ENCODE measurements at places on chromosomes 3 and 15.
A peak's percentile ranks its signal among the peaks of the same experiment; 100 is the strongest.

- DNase-seq: no peak
These were observed 2.3 kb downstream of the SLC25A36 start for GRCh38 chr3:140943781-140944552.

DNA sequence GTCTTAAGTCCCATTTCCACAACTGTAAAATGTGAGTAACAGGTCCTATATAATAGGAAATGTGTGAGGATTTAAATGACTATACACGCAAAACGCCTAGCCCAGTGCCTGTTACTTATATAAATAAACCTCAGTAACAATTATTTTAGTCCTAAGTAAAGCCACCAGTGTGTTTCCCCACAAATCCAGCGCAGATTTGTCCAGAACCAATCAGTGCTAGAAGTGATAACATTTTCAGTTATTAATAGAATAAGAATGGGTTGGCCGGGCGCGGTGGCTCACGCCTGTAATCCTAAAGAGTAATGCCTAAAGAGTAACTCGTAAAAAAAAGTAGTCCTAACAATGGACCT, 561 bp downstream of the RPAP1 start:
- DNase-seq: no peak

- no peak for DNase-seq
These were observed 66.8 kb downstream of the FAIM start for GRCh38 chr3:138675393-138675792.

- no peak for DNase-seq
These were observed 11.2 kb downstream of the ZXDC start for GRCh38 chr3:126464494-126464893.

DNA sequence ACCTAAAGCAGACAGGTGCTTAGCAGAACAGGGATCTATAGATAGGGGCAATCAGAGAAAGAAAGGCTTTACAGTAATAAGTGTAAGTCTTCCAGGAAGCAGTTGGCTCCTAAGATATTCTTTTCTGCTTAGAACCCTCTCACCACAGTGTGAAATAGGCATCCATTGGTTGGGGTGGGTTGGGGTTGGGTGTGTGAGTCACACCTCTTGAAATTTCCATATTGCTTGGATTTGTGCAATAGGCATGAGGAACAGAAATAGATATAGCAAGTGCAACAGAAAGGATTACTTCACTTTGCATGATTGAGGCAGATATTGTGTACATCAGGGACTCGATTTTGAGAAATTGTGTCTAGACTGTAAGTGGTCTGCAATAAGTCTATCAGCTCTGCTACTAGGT, 200.1 kb upstream of the GAP43 start:
- no peak for DNase-seq

GRCh38 chr15:62835351-62835750, 207.2 kb upstream of the TPM1 start:
- no peak for DNase-seq

- DNase-seq: no peak
These were observed 87.7 kb downstream of the LSM3 start for GRCh38 chr3:14266361-14266760.

GRCh38 chr3:123679712-123680386, 95.0 kb upstream of the HACD2 start:
- no peak for DNase-seq

- peak; percentile 18 for DNase-seq
These were observed 34.0 kb upstream of the ZPLD1 start for GRCh38 chr3:102400766-102401165.

DNA sequence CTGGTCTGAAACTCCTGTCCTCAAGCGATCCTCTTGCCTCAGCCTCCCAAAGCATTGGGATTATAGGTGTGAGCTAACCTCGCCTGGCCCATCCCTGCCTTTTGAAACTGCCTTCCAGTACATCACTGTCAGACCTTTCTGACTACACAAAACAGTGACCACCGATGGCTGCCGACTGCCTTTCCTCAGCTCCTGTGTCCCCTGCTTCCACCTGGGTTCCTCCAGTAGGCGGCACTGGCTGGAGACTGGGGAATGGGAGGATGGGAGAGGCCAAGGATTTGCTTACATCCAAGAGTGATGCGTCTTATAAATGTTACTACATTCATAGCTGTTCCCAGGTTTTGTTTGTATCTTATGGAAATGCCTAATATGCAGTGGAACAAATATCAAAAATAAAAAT, 242.8 kb downstream of the BBX start:
- DNase-seq: no peak

DNA sequence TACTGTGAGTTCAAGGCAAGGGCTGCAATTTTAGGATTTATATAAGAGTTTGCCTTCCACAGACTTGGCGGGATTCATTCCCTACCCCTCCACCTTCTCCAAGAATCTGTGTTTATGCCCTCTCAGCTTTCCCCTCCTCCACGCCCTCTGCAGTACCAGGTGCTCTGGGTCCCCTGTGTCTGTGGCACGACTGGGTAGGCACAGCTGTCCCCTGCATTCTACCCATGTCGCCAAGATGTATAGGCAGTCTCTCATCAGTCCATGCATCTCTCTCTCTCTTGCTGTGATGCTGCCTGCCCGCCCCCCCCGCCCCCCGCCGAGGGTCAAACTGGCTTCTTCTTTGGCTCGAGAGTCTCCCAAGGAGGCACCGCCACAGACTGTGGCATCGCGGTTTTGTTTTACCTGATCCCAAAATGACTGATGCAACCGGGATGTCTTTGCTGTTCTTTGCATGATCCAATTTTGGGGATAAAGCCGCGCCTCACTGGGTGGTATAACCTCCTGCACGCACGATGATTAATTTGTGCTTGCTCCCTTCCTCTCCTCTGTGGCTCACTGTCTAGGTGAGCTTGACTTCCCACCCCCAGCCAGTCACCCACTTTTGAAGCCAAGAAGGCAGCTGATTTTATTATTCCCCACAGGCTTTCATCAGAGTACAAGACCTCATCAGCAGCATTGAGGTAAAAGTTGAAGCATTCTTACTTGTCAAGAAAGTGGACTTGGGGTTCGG, 43.7 kb downstream of the EFCAB12 start:
- DNase-seq: no peak

DNA sequence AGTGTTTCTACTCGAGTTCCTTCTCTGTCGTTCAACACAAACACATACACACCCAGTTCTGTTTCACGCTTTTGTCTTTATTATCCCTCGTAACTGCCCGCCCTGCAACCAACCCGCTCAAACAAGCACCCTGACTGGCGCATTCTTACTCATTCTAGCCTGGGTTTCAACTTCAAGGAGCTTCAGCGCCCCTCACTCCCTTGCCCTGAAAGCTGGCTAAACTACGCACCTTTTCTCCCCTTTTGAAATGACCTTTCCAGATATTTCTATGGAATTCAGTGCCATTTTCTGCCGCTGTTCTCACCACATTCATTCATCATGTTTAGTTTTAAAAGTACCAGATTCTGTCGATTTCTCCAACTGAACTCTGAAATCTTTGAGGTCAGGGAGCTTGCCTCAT, 653 bp upstream of the MFSD1 start:
- DNase-seq: no peak

- peak; percentile 55 for DNase-seq
These were observed 28.7 kb upstream of the PLOD2 start for GRCh38 chr3:146189519-146190173.

- DNase-seq: no peak
These were observed 50.4 kb upstream of the SYN2 start for GRCh38 chr3:11953778-11954177.

DNA sequence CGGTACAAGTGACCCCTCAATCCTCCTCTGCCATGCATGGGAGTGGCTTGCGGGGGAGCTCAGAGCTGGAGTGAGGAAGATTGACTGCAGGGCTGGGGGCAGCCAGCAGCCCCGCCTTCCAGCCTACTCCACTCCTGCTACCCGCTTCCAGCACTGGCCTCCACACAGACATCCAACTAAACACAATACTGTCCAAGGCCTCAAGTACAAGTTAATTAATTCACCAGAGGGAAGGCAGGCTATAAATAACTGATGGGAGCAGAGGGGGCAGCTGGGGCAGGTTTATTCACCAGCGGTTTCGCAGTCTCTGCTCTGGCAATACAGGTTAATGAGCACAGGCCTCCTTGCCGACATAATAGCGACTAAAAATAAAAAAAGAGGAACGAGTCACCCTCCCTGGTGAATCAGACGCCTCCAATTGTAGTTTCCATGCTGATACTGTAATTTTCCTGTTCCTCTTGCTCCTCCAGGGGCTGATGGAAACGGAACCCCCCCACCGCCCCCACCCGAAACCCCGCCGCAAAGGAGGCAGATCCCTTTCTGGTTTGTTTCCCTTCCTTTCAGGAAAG, 166.4 kb upstream of the TLE3 start:
- no peak for DNase-seq

DNA sequence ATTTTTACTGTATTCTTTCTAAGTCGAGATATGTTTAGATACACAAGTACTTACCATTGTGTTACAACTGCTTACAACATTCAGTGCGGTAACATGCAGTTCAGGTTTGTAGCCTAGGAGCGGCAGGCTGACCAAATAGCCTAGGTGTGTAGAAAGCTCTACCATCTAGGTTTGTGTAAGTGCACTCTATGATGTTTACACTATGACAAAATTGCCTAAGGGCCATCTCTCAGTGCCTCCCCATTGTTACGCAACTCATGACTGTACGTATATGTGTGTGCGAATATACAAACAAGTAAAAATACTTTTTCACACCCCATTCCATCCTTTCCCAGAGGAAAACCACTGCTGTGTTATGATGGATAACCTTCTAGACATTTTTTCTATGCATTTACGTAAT, 44.3 kb downstream of the PXYLP1 start:
- DNase-seq: peak; percentile 48

DNA sequence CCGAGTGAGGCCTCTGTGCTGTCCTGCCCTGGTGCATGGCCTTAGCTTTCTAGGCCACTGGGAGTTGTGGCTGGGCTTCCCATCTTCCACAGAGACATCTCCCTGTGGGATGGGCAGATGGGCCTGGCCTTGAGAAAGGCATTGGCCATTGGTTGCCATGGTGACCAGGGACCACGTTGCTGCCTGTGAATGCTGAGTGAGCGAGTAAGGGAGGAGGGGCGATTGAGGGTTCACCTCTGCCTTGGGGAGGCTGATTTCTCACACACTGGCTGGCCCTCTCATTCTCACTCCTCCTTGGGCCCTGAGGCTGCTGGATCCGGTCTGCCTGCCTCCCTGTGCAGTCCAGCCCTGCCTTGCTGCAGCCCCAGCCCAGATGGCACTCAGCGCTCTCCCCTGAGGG, 26.4 kb upstream of the DOCK3 start:
- DNase-seq: no peak

DNA sequence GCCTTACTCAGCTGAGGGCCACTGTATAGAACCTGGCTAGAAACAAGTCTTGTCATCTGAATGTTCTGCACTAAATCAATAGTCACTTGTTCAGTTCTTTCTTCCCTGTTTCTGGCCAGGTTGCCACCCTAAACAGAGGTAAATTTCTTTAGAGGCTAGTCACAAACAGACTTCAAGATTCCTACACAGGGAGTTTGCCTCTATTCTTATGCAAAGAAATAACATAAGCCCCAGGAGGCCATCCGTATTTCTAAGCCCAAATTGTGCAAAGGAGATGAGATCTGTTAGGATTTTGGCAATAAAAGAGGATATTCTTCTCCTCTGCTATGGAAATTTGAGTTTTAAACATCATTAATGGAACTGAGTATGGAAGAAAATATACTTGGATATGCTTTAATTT, 4.9 kb downstream of the ZIC4 start:
- no peak for DNase-seq

- DNase-seq: no peak
These were observed 35.2 kb downstream of the CPN2 start for GRCh38 chr3:194315965-194316361.

- no peak for DNase-seq
These were observed 10.3 kb downstream of the ATP11B start for GRCh38 chr3:182803596-182803995.

- no peak for DNase-seq
These were observed 8.2 kb downstream of the AP3S2 start for GRCh38 chr15:89885611-89886010.

DNA sequence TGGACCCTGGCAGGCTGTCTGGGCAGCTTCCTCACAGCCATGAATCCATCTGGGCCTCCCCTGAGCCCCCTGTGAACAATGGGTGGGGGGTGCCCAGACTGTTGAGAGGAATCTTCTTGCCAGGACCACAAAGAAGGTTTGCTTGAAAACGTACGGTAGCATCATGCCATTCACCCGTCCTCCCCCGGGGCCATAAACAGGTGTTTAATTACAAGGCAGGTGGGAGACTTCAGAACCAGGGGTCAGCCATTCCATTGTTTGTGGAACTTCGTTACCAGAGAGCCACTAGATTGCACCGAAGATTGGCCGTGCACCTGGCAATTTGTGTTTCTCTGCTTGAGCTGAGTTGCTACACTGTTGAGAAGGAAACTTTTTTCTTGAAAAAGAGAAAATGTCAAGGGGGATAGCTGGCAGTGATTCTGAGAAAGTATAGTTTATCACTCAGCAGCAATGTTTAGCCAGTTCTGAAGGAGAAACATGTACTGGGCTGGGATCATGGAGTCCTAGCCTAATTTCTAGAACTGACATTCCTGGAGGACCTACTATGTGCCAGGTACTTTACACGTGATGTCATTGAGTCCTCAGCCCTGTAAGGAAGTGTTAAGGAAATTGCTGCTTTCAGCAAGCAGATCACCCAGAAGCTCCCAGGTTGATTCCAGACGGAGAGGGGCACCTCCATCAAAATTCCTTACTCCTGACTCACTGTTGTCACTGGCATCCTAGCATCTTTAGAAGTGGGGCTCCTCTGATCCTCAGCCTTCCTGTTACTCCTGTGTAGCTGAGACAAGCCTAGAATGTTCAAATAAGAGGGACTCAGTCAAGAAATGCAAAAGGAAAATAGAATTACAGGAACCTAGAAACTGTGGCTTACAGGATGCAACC, 103.8 kb upstream of the UBE2E1 start:
- DNase-seq: no peak

- DNase-seq: no peak
These were observed 21.6 kb downstream of the ARHGAP31 start for GRCh38 chr3:119315600-119316312.

- no peak for DNase-seq
These were observed 176.1 kb upstream of the CHL1 start for GRCh38 chr3:20421-20820.

GRCh38 chr15:95119041-95119610, 887.8 kb downstream of the MCTP2 start:
- no peak for DNase-seq

- DNase-seq: no peak
These were observed 613 bp downstream of the ATP1B3 start for GRCh38 chr3:141876891-141877621.

GRCh38 chr3:102536456-102536855, 101.6 kb downstream of the ZPLD1 start:
- DNase-seq: peak; percentile 25

DNA sequence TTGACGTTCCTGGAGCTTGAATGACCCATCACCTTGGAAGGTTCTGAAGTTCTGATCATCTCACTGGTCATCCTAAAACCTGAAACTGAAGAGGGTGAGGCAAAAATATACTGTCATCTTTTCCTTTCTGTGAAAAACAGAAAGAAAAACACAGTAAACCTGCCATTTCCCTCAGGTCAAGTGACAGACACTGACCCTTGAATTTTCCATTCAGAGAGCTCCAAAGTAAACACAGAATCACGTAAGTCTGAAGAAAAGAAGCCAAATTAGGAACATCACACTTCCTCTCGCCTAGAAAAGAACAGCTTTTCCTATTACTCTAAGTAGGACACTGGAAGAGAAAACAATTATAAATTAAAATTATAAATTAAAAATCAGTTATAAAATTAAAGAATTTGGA, 78.7 kb upstream of the TGFBR2 start:
- DNase-seq: no peak

Measured in Panc1 (cell line).